Uterus (tissue), 4 donors: ENCODE measurements at places on chromosomes 7 and 10. TPM values are rescaled to one million over a fixed set of nuclear protein-coding genes. Genes with fewer than 3 reads are reported as not detected.

The SFXN3 gene
- 75.9 TPM for total RNA-seq

The DNMBP gene
- total RNA-seq, result 19.0 TPM

The ZNF786 gene
- total RNA-seq, result 3.6 TPM

The TIMM23 gene
- 42.1 TPM for total RNA-seq

The TEX36 gene
- 0.49 TPM for total RNA-seq

The IKZF1 gene
- 9.2 TPM for total RNA-seq

The PLCE1 gene
- total RNA-seq, result 21.7 TPM

The TMEM140 gene
- total RNA-seq, result 5.9 TPM

DNA sequence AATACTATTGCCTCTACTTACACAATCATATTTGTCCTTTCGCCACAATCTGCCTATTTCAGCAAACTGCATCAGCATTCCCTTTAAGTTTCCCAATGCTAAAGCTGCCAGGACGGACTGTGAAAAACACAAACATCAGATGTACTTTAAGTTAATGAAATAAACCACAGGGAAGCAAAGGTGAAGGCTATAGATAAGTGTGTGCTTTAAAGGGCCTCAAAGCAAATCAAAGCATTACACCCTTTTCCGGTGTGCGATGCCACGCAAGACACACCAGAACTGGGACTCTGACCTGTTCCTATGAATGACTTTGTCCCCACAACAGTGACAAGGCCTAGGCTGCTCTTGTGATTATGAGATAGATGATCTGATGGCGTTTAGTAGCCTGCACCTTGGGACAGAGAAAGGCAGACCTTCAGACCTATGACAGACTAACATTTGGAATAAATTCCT is 23.4 kb downstream of the SLC26A3 start:
- no peak for DNase-seq

- DNase-seq, result no peak
Observed at GRCh38 chr7:148738737-148739535, 40.2 kb downstream of the CUL1 start.

GRCh38 chr10:117689566-117689965 is 147.0 kb downstream of the EMX2 start:
- no peak for DNase-seq

- DNase-seq, result peak; percentile 5
Observed at GRCh38 chr7:45106-46090, 147.0 kb upstream of the FAM20C start.

DNA sequence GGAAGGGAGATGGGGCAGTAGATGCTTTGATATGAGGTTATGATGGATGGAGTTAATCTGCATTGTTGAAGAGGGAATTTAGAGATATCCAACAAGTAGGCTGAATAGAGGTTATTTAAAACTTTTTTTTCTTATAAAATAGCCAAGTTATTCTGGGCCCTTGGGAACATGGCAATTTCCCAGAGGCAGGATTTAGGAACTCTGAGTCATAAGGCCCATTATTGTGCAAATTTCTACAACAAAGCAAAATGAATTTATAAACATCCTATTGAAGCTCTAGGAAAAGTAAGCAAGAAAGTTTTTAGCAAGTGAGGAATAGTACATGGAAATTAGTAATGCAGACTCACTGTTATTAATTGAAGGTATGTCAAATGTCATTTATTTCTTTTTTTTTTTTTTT is 160.9 kb upstream of the NPY start:
- no peak for DNase-seq

DNA sequence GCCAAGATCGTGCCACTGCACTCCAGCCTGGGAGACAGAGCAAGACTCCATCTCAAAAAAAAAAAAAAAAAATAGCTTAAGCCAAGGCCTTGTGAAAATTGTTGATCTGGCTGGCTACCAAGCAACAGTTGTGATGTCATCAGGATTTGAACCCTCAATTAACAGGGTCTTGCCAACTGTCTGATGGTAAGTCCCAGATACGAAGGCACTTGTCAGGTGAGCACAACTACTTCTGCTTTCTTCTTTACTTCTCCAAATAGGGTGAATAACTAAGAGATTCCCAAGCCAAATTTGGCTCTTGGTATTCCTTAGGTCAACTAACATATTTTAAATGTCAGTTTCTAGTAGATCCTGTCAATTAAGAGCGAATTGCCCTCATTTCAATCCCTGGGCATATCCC is 47.4 kb downstream of the ANKRD61 start:
- DNase-seq, result no peak

DNA sequence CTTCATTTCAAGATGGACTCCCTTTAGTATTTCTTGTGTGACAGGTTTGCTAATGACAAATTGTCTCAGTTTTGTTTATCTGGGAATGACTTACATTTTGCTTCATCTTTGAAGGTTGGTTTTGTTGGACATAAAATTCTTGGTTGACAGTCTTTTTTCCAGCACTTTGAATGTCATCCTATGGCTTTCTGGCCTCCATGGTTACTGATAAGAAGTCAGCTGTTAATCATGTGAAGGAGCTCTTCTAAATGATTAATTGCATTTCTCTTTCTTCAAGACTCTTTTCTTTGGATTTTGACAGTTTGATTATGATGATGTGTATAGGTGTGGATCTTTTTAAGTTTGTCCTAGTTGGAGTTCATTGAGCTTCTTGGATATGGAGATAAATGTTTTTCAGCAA is 26.9 kb upstream of the HHEX start:
- DNase-seq, result no peak

- DNase-seq, result peak; percentile 39
Observed at GRCh38 chr7:74306730-74307469, 17.7 kb downstream of the CLIP2 start.

DNA sequence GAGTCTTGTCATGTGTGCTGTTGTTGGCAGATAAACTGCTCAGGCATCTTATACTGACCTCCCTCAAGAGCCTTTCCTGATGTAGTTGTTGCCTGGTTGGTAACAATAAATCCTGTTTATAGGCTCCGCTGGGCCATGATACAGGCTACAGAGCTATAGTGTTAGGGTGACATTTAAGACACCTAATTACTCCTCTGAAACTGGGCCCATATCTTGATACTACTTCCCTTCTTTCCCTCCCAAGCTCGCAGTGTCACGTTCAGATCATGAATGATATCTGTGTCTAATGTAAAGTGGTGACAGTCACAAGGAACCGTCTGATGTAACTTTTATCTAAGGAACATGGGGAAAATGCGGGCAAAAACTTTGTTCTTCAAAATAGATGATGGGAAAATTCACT is 35.4 kb downstream of the CROT start:
- DNase-seq, result no peak

DNA sequence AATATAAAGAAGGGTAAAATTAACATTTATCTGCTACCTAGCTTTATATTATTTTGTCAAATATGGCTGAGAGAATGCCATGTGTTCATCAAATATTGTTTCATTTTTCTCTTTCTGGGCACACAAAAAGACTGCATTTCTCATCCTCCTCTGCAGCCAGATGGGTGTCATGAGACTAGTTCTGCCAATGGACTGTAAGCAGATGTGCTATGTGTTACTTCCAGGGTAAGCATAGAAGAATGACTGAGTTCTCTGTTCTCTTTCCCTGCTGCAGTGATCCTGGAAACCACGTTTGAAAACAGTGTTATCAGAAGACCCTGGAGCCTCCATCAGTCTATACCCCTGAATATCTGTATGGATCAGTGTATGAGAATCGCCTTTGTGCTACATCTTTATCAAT is 24.1 kb upstream of the SLK start:
- DNase-seq, result no peak

GRCh38 chr7:10662982-10663884 is 310.4 kb upstream of the PHF14 start:
- DNase-seq, result no peak

GRCh38 chr7:138243430-138243829 is 167.2 kb downstream of the AKR1D1 start:
- peak; percentile 20 for DNase-seq

GRCh38 chr10:65754112-65754511 is 1171.7 kb upstream of the LRRTM3 start:
- DNase-seq, result no peak
